ENCODE measurements at places on chromosomes 7 and 10.

GRCh38 chr10:97715259-97715874 is 1.8 kb downstream of the MARVELD1 start:
- no peak for DNase-seq

DNA sequence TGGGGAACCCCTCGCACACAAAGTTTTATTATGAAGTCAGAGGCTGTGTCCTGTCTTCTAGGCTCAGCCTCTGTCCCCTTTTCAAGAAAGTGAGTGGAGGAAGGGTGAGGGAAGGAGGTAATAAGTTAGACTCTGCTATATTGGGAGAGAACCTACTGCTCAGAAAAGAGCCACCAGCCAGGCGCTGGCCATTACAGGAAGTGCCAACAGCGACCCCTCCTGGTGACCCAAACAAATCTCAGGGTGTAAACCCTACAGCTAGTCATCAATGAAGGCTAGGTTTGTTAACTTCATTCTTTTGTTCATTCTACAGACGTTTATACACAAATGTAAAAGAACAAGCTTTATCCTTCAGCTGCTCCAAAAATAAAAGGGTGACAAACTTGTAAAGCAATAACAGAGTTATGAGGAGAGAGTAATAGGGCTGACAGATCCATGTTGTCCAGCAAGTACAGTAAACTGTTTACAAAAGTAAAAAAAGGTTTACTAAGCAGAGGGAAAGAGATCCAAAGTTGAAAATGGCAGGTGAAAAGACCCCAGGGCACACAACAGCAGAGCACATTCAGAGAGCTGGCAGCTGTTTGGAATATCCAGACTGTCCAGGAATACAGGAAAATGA is 82.7 kb downstream of the FAM204A start:
- no peak for DNase-seq

DNA sequence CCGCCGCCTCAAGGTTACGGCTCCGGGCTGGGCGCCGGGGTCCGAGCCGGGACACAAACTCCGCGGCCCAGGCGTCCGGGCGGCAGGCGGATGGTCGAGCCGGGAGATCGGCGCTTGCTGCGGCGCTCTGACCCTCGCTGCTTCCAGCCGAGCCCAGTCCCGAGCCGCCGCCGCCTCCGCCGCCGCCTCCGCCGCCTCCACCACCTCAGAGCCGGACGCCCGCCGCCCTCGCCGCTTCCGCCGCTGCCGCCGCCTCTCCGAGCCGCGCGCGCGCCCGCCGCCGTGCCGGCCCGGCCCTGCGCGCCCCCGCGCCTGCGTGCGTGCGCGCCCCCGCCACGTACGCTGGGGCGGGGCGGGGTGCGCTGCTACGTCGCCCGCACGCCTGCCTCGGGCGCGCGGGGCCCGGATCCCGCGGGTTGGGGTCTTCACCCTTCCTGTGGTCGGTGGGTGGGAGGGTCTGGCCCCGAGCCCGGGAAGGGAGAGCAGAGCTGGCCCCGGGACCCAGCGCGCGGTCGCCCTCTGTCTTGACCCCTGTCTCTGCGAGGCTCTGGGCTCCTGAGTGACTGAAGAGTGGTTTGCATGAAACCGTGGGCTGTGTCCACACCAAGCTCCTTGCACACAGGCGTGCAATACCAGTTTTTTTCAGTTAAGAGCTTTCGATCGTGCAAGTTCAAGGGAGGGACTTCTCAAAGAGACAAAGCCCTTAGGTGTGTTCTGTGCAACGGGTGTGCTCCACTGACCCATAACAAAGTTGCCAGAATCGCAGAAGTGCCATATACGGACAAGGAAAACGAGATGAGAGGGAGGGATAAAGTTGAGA is at the start of gene SMURF1:
SMURF1 (minus strand) TSS at position 256 of the 820 bp plus-strand sequence. CDS start 328 bp downstream, outside the sequence.
- peak; percentile 52 for DNase-seq

DNA sequence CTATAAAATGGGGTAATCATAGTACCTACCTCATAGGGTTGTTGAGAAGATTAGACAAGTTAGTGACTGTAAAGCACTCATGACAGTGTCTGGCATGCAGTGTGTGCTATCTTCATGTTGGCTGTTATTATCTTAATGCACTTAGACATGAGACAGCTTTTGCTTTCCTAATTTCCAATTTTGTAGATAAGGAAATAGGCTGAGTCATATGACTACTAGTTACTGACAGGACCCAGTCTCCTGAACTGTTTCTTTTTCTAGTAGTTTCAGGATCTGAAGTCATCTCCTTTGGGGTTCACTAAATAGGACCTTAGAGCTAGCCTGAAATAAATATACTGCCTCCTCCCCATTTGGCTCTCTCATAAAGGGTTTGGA is 74.2 kb downstream of the SNX10 start:
- no peak for DNase-seq

GRCh38 chr7:55094092-55094690 is 75.4 kb downstream of the EGFR start:
- DNase-seq = no peak

GRCh38 chr10:47225219-47225927 is 74.6 kb upstream of the GDF10 start:
- no peak for DNase-seq

DNA sequence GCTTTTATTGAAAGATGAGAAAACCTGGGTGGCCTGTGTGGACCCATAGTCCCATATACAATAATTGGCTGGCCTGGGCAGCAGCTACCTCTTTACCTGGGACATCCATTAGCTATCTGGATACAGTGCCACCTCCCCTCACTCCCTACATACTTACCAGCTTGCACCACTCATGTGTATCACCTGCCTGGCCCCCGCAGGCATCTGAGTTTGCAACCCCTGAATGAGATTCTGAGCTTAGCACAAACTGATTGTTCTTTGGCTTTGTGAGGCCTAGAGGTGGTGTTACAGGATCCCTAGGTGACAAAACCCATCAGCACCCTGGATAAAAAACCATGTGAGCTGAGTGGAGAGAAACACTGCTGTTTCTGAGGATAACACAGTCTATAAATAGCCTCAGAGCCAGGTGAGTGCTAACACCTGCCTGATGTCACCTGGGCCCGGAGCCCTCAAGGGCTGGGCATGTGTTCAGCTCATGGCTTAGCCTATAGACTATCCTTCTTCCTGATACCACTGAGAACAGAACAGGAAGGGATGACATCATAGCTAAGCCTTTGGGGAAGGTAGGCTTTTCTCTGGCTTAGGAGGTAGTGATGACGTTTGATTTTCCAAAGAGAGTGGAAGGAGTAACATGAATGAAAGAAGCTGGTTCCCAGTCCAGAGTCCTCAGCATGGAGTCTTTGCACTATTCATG is 2.6 kb upstream of the PPIF start:
- no peak for DNase-seq

DNA sequence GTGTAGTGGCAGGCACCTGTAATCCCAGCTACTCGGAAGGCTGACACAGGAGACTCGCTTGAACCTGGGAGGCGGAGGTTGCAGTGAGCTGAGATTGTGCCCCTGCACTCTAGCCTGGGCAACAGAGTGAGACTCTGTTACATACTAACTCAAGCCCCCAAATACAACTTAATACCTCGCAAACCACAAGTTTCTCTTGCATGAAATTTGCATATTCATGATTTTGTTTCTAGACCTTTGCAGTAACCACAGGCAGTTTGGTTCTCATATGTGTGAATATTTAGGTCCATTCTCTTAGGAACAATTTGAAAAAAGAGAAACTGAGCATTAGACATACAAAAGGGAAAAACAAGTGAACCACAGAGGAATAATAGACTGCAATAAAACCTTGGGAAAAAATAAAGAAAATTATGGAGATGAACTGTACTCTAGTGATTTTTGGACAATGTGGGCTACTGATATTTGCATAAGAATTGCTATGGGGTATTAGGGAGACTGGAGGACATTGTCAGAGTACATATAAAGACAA is 77.0 kb downstream of the ZNF277 start:
- no peak for DNase-seq

DNA sequence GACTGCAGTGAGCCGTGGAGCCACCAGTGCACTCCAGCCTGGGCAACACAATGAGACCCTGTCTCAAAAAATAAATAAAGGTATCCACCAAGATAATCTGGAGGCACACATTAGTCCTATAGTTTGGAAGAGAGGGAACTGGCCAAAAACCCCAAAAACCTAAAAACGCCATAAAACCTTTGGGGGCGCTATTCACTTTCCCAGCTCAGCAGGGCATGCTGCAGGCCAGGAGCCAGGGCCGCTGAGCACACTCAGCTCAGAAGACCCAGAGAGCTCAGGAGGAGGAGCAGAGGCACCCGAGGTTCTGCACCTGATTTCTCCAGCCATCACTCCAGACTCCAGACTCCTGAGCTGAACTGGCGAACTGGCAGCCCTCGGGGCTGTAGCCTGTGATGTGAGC is 167.2 kb upstream of the IMMP2L start:
- no peak for DNase-seq

GRCh38 chr7:2044311-2044882 is 188.3 kb downstream of the MAD1L1 start:
- no peak for DNase-seq

GRCh38 chr10:128173386-128173785 is 47.2 kb upstream of the MKI67 start:
- no peak for DNase-seq

- no peak for DNase-seq
These were observed 11.5 kb downstream of the DIP2C start for GRCh38 chr10:677750-678661.

GRCh38 chr7:133481676-133482075 is 228.8 kb downstream of the EXOC4 start:
- no peak for DNase-seq

DNA sequence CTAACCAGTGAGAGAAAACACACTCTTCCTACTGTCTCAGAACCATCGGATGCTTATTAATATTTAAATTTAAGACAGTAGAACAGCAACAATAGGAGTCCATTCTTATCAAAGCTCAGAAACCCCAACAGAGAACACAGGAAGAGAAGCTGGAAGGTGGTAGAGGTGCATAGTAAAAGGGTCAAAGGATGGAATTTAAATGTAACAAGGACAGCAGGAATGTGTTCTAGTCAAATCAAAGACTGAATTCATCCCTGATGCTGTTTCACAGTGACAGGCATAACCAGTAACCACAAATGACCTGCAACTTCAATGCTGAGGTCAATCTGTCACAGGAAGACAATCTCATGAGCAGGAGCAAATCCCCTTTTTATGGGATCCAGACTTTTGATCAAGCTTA is 1259.7 kb downstream of the XPNPEP1 start:
- no peak for DNase-seq

GRCh38 chr7:148232784-148233183 is 357.8 kb upstream of the C7orf33 start:
- DNase-seq = no peak

GRCh38 chr10:8114741-8115617 is 60.5 kb downstream of the GATA3 start:
- no peak for DNase-seq

- DNase-seq = no peak
These were observed 14.2 kb upstream of the ZNF735 start for GRCh38 chr7:64192775-64193174.

DNA sequence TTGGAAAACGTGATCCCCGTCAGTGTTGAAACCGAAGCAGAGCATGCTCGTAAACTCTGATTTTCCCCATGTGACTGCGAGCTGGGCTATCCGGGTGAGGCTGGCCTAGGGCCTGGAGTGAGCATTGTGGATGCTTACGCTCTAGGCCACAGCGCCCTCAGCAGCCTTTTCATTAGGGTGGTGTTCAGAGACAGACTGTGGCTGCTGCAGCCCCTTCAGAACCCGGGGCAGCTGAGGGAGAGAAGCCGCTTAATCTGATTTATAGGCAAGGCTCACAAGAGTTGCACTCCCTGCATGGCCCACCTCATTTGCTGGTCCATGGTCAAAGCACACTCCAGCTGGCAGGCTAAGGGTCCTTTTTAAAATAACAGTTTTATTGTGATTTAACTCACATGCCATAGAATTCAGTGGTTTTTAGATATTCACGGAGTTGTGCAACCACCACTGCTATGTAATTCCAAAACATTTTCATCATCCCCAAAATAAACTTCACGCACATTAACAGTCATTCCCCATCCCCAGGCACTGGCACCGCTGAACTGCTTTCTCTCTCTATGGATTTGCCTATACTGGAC is 72.5 kb downstream of the SYPL1 start:
- DNase-seq = no peak

DNA sequence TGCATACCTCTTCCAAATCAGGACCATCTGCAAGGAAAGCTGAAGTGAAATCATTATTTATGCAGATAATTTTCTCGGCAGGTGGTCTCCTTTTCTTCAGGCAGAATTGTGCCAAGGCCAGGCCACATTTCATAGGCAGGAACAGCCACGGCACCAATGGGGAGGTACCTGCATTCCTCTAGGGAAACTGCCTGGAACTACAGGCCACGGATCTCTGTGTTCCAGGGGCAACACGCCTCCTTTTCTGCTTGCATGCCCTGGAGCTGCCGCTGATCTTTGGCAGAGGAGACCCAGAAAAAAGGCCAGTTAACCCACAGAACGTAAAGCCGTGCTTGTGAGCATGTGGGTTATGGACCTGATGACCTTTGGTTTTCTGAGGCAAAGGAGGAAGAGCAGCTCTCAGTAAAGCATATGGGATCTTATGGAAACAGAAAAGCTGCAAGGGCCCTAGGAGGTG is 111.2 kb upstream of the KIAA1217 start:
- DNase-seq = no peak

GRCh38 chr10:14016011-14016536 is 314.6 kb downstream of the FRMD4A start:
- DNase-seq = no peak

DNA sequence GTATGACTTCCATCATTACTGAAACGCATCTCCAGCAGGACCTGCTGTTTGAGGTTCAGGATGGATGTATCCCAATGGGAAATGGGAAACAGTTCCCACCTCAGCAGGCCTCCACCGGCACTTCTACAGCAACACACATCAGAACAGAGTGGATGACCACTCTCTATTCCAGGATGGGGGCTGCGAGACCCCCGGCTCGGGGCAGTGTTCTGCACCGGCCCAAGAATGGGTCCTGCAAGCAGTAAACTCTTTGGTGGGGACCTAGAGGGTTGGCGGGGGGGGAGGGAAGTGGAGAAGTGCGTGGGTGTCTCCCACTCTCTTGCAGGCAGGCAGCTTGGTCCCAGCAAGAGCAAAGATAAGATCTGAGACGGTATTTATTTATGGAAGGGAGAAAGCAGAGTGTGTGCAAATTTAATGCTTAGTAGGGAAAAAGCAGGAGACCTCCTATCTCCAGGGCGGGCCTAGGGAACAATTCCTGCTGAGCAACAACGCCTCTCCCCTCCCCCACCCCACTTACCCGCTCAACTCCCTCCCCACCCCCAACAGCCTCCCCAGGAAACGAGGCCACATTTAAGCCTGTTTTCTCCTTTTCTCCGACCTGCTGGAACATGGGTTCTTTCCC is 4.0 kb downstream of the SFMBT2 start:
- DNase-seq = no peak

- no peak for DNase-seq
These were observed 49.8 kb downstream of the STK31 start for GRCh38 chr7:23759671-23760391.

Data from stimulated activated CD8-positive, alpha-beta memory T cell treated with anti-CD3 and anti-CD28 coated beads, Interleukin-15, amount 100 ng/mL, for 24 hours (primary cell).